Omental fat pad (tissue), 4 donors: ENCODE measurements at places on chromosomes 5 and 9.

GRCh38 chr5:129609710-129610109, 138.2 kb upstream of the MINAR2 start:
- DNase-seq: no peak

DNA sequence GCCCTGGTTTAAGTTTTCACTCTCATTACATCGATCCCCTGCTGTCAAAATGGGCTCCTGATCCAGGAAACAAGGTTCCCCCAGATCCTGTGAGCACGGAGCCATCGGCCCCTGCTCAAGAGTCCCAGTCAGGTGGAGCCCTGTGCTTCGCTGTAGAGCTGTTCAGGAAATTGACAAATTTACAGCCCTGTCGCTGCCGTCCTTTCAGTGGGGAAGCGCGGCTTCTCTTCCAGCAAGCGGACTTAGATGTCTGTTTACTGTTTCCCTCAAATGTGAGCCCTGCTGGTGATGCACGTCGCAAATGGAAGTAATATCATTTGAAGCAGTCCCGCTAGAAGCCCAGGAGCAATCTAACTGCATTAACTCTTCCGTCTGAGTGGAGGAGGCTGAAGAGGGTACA, 760.9 kb upstream of the WWC1 start:
- no peak for DNase-seq

DNA sequence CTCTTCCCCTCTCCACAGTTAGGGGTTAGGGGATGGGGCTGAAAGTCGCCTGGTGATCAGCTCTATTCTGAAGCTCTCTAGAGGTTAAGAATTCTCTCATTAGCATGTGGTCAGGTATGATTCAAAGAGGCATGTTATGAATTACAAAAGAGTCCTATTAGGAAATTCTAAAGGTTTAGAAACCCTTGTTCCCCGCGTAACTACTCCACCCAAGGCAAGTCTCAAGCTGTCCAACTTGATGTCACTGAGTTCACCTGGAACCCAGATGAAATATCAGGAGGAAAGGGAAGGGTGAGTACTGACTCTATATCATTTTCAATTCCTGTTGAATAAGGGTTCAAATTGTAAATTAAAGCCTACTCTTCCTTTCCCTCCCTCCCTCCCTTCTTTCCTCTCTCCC, 18.1 kb upstream of the RNF145 start:
- no peak for DNase-seq

DNA sequence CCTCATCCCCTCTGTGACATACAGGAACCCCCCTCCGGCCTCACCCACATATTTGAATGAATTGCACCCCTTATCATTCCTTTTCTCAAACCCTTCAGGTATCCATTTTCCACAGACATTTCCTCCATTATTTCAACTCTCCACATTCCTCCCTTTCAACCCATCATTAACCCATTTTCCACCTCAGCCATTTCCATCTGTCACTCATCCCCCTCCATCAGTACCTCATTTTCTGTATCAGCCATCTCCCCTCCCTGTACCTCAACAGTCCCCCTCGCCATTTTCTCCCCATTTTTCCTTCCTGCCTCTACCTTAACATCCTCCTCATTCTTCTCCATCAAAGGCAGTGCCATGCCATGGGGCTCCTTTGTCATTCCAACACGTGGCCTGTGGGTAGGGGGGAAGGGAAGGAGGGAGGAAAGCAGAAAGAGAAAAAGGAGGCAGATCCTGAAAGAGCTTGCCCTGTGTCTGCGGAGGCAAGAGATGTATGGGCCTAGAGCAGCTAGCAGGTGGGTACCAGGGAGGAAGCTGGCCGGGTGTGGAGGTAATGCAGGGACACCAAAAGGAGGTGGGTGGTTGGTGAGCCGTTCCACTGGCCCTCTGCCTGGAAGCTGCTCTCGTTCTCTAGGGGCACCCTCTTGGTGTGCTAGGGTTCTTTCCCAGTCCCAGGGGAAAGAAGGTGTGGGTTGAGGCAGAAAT, 1.5 kb downstream of the DNAJB5 start:
- no peak for DNase-seq

GRCh38 chr5:153827397-153827796, 211.3 kb downstream of the FAM114A2 start:
- DNase-seq: no peak

GRCh38 chr5:66339896-66340295, 195.8 kb downstream of the SREK1 start:
- DNase-seq: no peak

DNA sequence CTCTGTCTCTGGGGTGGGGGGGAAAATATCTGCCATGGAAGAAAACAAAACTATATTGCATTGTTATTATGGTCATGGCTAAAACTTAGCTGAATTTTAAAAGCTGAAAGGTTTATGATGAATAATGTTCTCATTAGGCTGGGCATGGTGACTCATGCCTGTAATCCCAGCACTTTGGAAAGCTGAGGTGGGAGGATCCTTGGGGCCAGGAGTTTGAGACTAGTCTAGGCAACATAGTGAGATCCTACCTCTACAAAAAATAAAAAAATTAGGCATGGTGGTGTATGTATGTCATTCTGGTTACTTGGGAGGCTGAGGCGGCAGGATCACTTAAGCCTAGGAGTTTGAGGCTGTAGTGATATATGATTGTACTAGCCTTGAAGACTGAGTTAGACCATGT, 44.5 kb downstream of the IPO11 start:
- DNase-seq: no peak

DNA sequence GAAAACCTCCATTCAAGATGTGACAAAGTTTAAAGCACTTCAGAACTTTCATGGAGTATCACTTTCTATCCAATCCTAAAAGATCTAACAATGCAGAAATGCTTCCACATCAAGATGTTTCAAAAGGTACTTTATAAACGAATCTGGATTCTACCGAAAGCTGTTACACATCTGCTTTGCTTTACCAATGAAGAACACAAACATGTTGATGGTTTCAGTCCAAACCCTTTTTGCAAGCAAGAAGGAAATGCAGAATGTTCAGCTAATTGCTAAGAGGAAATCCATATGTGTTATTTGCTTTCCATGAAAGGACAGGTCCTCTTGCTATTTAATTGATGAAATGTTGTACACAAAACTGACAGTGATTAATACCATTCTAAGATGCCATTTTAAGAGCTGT, 419.6 kb downstream of the EFNA5 start:
- no peak for DNase-seq

DNA sequence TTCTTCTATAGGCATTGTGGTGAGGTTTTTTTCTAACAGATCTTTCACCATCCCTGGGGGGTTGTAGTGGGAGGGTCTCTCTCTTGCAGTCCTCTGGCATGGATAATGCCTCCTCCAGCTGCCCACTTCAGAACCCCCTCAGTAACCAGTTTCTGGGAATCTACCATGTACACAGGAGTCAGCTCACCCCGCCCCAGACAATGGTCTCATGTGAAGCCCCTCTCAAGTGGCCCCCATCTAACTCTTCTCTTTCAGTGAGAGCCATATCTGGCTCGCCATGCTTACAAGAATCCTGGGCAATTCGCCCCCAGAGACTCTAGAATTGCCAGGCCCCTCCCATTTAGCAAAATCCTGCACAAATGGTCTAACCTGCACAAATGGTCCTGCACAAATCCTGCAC, 144.4 kb upstream of the FSTL4 start:
- DNase-seq: no peak

DNA sequence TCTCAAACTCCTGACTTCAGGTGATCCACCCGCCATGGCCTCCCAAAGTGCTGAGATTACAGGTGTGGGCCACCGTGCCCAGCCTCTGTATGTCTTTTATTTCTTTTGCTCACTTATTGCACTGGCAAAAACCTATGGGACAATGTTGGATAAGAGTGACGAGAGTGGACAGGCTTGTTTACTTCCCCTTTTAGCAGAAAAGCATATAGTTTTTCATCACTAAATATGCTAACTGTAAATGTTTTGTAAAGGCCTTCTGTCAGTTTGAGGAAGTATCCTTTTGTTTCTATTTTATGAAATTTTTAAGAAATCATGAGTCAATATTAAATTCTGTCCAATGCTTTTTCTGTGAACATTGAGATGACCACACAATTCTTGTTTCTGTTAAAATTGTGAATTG, 103.3 kb downstream of the AUH start:
- DNase-seq: no peak

DNA sequence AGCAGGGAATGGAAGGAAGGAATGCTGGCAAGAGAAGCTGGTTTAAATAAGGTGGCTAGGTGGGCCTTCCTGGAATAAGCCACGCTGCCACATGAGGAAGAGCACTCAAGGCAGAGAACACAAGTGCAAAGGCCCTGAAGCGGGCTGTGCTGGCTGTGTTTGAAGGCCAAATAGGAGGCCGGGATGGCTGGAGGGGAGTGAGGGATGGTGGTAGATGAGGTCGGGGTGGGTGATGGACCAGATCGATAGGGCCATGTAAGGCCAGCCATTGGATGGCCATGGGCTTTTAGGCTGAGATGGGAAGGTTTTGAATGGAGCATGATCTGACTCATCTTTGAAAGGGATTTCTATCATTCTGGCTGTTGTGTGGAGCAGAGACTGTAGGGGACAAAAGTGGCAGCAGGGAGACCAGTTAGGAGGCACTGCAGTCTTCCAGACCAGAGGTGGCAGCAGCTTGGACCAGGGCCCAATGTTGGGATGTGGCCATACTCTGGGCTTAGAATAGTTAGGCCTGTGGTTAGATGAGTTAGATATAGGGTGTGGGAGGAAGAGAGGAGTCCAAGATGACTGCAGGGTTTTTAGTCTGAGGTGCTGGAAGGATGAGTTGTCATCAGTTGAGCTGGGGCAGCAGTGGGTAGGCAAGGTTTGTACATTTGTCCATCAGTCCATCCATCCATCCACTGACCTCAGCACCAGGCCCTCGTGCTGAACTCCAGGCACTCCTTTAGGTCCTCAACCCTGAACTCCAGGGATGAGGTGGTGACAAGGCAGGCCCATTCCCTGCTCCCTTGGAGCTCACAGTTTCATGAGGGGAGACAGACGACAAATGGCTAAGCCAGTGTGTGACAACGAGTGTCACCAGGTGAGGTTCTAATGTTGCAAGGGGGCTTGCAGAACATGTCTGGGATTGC, 30.3 kb downstream of the NDST1 start:
- DNase-seq: no peak

DNA sequence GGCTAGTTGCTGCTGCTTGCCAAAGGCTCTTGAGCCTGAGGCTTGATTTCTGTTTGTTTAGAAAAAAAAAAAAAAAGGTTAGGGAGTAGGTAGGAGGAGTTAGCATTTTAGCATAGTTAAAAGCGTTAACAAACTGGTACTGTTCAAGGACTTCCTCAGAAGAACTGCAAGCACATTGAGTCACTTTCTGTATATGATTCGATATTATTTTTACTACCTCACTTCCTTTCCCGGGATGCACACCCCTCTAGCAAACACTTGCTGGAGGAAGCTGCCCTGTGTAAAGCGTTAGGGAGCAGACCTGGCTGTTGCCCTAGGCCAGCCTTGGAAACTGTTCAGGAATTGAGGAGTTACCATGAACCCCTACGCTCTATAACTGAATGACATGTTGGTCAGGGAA, 15.7 kb upstream of the CEP120 start:
- no peak for DNase-seq

GRCh38 chr5:457195-457961, 14.4 kb downstream of the EXOC3 start:
- no peak for DNase-seq

- no peak for DNase-seq
These were observed 76.2 kb upstream of the COL5A1 start for GRCh38 chr9:134565316-134565915.

GRCh38 chr5:166382031-166382430, 1909.4 kb upstream of the WWC1 start:
- DNase-seq: no peak

DNA sequence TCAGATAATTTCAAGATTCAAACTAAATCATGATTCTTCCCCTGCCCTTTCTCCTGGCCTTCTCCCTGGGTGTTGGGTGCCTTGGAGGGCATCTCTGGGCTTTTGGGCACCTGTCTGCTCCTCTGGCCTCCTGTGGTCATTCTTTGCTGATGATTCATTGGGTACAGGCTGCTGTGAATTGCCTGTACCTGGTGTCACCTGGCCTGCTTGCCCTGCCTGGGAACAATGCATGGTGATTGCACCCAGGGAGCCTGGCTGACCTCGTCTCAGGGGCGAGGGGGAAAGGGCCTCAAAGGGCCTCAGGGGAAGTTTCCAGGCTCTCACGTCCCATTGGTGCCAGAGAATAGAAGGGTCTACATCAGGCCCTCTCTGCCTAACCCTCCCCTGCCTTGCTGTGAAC, 20.1 kb upstream of the CKMT2 start:
- DNase-seq: no peak

DNA sequence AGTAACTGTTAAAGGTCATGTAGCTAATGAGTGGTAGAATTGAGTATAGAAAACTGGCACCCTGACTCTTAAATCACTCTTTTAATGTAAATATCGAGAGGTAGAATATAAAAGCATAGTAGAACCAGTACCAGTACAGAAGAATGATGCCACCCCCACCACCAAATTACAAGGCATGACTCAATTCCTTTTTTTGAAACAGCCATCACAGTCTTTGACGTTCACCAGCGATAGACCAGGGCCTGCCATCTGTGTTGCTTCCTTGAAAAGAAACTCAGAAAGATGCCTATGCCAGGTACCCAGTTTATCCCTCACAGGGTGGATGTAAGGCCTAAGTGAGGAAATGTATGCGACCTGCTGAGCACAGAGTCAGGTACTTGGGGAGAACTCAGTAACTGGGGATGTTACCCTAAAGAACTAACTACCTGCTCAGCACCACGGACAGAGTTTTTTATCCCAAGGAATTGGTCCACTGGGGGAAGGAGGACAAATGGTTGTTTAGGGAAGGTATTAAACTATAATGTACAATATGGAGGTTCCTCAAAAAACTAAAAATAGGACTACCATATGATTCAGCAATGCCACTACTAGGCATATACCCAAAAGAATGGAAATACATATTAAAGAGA, 116.5 kb downstream of the BRINP1 start:
- DNase-seq: no peak

GRCh38 chr9:31323726-31324444, 1060.6 kb upstream of the ACO1 start:
- DNase-seq: no peak

DNA sequence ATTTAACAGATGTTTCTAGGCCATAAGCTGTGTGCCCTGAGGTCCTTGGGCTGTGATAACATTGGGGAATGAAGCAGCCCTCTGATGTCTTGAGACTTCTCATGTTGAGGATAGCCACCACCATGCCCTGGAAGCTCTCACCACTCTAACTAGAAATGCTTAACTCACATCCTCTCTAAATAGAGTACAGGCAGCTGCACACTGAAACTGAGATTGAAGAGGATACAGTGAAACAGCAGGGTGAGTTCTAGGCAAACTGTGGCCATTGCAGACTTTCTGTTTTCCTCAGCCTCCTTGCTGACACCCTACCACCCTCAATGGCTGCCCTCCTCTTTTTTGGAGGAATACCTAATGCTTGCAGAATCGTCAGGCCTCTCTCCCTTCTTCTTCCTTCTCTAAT, 22.4 kb downstream of the UTP15 start:
- DNase-seq: no peak

- DNase-seq: no peak
These were observed 147.8 kb downstream of the HSPA4 start for GRCh38 chr5:133199417-133200178.

DNA sequence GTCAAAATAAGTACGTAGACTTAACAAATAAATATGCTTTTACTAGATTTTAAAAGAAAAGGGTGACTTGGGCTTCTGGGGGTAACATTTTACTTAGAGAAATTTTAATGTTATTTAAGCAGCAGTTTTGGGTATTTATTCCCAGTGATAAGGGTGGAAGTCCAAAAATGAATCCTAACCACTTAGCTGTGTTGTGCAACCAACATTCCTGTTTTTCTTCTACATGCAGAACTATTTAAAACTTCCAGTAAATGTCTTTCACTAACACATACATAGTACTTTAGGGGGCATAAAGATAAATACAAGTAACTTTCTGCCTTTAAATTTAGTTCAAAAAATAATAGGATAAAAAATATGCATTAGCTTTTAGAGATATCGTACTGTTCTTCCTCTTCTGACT, 436.7 kb downstream of the CTNND2 start:
- no peak for DNase-seq
